Transverse colon (tissue), 4 donors: ENCODE measurements at places on chromosomes 3 and 15. TPM values are rescaled to one million over a fixed set of nuclear protein-coding genes. Genes with fewer than 3 reads are reported as not detected.

DNA sequence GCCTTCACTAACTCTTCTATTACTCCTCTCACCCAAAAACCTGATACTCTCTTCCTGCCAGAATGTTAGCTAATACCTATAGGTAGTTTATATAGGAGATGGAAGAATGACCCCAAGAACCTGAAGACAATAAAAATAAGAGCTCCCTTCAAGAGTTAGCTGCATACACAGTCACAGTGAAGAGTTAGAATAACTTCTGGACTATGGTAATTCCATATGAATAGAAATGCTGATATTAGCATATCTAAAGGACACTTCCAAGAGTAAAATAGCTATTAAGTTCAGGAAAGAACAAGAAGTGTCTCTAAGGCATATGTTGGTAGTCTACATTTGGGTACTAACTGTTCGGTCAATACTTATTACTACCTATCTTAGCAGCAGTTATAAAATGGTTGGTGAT lies 134.2 kb downstream of the VGLL3 start:
- DNase-seq = no peak

DNA sequence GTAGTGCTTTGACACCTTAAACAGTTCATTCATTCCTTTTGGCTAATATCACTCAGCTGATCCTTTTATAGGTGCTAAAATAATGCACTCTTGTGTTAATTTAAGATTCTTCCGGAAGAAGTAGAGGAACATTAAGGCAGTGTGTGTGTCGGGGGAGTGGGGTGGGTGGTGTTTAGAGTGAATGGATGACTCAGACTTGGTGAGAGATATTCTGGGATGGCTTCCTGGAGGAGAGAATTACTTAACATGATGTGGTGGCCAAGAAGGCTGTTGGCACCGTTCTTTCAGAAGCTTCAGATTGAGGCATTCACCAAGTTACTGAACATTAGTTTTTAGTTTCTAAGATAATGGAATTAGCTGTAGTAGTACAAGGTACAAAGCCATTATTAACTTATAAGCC lies 125.6 kb upstream of the ROPN1 start:
- no peak for DNase-seq

- no peak for DNase-seq
Measured at GRCh38 chr3:186032321-186032720, 76.6 kb downstream of the ETV5 start.

- DNase-seq = no peak
Measured at GRCh38 chr15:94924971-94925598, 693.7 kb downstream of the MCTP2 start.

DUOXA2 gene
- total RNA-seq = 0.68 TPM

CCR3 gene
- total RNA-seq = not detected

IQCF5 gene
- total RNA-seq = not detected

PGBD4 gene
- 1.1 TPM for total RNA-seq

MNS1 gene
- total RNA-seq = 0.96 TPM
